ENCODE measurements at places on chromosomes 2 and 18. TPM values are rescaled to one million over a fixed set of nuclear protein-coding genes. Genes with fewer than 3 reads are reported as not detected.

Gene DUSP19
- 1.7 TPM for total RNA-seq

Gene TTC32
- total RNA-seq: 65.7 TPM

Gene FAHD2A
- total RNA-seq: 30.8 TPM

Gene TMEM185B
- total RNA-seq: 20.5 TPM

Gene CYP27A1
- total RNA-seq: 0.31 TPM

Gene POTEC
- not detected for total RNA-seq

Gene DNER
- not detected for total RNA-seq

Gene TNFAIP6
- total RNA-seq: not detected
